ENCODE measurements at places on chromosomes 2 and 18.

- DNase-seq: no peak
Observed at GRCh38 chr2:64598226-64598625, 55.5 kb downstream of the SERTAD2 start.

DNA sequence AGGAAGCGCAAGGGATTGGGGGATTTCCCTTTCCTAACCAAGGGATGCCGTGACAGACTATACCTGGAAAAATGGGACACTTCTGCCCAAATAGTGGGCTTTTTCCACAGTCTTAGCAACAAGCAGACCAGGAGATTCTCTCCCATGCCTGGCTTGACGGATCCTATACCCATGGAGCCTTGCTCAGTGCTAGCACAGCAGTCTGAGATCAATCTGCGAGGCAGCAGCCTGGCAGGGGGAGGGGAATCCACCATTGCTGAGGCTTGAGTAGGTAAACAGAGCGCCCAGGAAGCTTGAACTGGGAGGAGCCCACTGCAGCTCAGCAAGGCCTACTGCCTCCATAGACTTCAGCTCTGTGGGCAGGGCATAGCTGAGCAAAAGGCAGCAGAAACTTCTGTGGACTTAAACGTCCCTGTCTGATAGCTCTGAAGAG, 3.2 kb upstream of the PUS10 start:
- no peak for DNase-seq

GRCh38 chr2:226746196-226746800, 53.3 kb downstream of the IRS1 start:
- DNase-seq: no peak

- no peak for DNase-seq
Observed at GRCh38 chr18:48629730-48630324, 91.0 kb downstream of the CTIF start.

DNA sequence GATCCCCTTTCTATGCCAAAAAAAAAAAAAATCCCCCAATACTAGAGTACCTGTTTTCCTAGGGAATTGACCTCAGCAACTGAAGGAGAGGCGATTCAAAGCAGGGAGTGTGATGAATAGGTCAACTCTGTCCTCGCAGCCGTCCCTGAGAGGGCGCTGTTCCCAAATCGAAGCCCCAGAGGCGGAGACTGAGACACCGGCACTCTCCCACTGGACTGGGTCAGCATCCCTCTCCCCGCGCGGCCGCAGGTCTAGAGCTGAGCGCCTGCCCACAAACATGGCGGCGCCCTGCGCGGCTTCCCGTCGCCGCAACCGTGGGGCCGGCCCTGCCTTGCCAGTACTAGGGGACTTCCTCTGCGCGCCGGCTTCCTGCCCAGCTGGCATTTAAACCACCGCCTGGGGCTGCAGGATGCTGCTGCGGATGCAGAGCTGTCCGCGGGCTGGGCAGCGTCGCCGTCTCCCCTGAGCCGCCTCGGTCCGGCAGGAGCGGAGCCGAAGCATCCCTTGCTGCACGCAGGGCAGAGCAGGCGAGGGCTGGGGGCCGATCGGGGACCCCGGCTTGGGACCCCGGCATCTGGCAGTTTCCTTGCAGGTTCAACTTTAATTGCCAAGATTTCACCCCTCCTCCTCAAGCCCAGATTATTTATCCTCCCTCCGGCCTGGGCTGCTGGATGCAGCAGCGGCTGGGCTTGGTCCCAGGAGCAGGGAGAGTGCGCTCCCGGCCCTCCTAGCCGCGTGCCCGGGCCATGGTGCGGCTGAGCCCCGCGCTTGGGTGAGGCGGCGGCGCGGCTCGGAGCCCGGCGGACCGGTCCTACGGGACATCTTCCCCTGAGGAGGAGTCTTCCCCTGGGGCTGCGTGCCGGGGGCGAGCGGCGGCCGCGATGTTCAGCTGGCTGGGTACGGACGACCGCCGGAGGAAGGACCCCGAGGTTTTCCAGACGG, at the start of gene EHD3:
EHD3 (plus strand) TSS at position 412 of the 942 bp plus-strand sequence; CDS start at position 882, 470 bp downstream.
- peak; percentile 93 for DNase-seq

- no peak for DNase-seq
Observed at GRCh38 chr2:18119883-18120282, 241.4 kb downstream of the KCNS3 start.

- no peak for DNase-seq
Observed at GRCh38 chr2:1582891-1583341, 161.4 kb downstream of the PXDN start.

GRCh38 chr2:117411983-117412382, 402.5 kb upstream of the DDX18 start:
- no peak for DNase-seq

- no peak for DNase-seq
Observed at GRCh38 chr2:86703704-86704361, 16.3 kb upstream of the RMND5A start.

DNA sequence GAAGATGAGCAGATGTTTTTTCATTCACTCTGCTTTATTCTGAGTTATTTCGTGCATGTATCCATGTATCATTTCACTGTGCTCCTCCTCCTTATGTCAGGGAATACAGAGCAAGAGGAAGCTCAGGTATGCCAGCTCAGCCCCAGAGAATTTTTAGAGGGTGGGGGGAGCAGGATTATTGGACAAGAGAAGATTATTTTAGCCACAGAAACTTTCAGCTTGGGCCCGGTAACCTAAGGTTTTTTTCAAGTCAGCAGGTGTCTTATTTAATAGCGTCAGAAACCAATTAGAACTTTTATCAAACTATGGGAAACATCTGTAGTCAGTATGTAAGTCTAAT, 232.9 kb upstream of the SIX3 start:
- no peak for DNase-seq

GRCh38 chr2:241148891-241149674, at the start of gene PASK:
Gene PASK, minus strand, starts transcription at chr2:241149472. Its CDS starts 6,440 bp downstream, at chr2:241143032.
- DNase-seq: peak; percentile 96

GRCh38 chr2:111054791-111055691, 65.7 kb upstream of the BCL2L11 start:
- no peak for DNase-seq

GRCh38 chr2:41722668-41723369, 325.0 kb upstream of the PKDCC start:
- no peak for DNase-seq

- peak; percentile 56 for DNase-seq
Observed at GRCh38 chr2:100291152-100291970, 30.9 kb downstream of the LONRF2 start.

- DNase-seq: no peak
Observed at GRCh38 chr2:101737478-101738255, 40.2 kb downstream of the MAP4K4 start.

DNA sequence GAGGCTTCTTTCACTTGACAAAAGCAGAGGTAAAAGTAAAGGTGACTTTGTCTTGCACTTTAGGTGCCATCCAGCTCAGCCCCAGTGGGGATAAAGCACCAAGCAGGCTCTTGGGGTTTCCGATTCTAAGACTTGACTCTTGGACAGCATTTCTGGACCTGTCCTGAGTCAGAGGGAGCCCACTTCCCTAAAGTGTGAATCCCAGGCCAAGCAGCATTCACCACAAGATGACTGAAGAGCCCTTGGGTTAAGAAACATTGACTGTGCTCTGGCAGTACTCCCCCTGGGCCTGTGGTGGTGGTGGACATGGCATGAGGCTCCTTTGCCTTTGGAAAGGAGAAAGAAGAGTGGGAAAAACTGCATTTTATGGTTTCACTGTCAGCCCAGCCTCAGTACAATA, 638.0 kb upstream of the VRK2 start:
- DNase-seq: peak; percentile 71

- DNase-seq: peak; percentile 92
Observed at GRCh38 chr2:144703852-144704708, 184.2 kb upstream of the ZEB2 start.

- no peak for DNase-seq
Observed at GRCh38 chr2:107393516-107393915, 433.2 kb upstream of the RGPD4 start.

DNA sequence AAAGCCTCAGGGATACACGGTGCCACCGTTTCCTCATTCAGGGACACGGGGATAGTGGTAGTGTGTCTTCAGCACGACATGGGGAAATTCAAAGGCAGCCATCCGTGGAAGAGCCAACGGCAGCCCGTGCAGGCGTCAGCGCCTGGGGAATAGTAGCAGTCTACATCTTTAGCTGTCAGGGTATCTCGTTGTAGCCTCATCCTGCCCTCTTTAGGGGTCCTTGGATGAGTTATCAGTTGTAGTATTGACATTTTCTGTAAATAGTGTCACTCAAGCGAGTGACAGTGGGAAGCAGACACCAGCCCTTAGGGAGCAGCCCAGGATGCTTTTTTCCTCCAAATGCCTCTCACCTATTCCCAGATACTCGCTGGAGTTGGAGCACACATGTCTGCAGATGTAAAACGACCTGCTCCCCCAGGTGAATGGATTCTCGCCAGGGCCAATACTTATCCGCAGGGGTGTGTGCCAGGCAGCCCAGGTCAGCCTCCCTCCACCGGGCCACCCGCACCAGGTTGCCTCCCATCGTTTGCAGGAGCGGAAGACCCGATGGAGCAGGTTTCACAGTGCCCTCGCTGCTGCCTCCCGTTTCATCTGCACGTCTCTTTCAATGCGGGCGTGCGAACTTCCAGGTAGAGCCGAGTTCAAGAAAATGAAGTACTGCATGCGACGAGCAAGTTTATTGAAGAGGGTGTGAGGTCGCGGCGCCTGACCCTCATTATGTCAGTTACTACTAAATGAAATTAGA, 41.0 kb downstream of the AGAP1 start:
- DNase-seq: no peak

- peak; percentile 72 for DNase-seq
Observed at GRCh38 chr2:119659601-119660342, 19.2 kb upstream of the TMEM177 start.

DNA sequence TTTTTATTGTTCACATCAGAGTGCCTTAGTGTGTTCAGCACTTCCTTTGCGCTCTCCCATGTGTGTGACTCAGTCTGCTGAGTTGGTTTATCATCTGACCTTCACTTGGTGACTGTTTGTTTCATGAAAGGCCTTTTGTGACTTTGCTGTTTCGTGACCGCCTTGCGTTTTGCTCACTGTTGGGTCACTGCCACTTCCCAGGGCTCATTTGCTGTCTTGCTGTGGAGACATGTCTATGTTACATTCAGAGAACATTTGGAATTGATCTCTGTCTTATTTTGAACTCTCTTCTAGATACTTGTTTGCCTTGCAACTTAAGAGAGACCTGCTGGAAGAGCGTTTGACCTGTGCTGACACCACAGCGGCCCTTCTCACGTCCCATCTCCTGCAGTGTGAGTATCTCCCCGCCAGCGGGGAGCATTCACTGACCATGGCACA, 54.7 kb downstream of the FARP2 start:
- DNase-seq: no peak

- peak; percentile 7 for DNase-seq
Observed at GRCh38 chr2:159091976-159092375, 123.5 kb downstream of the TANC1 start.

GRCh38 chr2:163373496-163373895, 362.3 kb downstream of the FIGN start:
- peak; percentile 60 for DNase-seq

DNA sequence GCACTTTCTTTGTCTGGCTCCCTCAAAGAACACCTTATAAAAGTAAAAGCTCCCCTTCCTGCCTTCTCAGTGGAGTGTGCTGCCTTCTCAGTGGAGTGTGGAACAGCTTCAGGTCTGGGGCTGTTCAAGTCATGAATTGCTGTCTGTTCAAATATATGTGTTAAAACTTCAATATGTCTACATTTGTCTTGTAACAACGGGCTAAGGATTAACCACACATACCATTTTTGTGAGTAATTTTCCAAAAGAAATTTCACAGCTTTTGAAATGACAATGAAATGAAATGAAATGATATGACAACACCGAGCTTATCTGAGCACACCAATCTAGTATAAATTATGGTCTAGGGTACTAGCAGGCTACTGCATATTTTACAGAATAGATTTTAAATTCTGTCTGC, 42.9 kb downstream of the CABYR start:
- no peak for DNase-seq

- DNase-seq: no peak
Observed at GRCh38 chr18:58488041-58488440, 140.8 kb downstream of the ALPK2 start.

DNA sequence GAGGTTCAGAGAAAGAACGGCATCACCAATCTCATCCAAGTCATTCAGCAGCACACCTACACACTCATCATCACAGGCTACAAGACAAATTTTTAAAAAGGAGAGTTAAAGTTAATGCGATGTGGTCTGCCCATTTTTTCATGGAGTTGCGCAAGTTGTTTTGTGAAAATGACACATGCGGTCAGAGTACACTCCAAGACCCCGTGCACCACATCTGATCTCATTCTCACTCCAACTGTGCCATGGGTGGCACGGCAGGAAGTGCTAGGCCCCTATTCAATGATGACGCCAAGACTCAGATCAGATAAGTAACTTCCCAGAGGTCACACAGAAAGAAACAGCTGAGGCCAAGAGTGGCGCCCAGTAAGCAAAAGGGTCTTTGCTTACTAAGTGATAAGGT, 119.8 kb downstream of the LAMA1 start:
- DNase-seq: no peak

- no peak for DNase-seq
Observed at GRCh38 chr2:66830881-66831280, 396.0 kb downstream of the MEIS1 start.

DNA sequence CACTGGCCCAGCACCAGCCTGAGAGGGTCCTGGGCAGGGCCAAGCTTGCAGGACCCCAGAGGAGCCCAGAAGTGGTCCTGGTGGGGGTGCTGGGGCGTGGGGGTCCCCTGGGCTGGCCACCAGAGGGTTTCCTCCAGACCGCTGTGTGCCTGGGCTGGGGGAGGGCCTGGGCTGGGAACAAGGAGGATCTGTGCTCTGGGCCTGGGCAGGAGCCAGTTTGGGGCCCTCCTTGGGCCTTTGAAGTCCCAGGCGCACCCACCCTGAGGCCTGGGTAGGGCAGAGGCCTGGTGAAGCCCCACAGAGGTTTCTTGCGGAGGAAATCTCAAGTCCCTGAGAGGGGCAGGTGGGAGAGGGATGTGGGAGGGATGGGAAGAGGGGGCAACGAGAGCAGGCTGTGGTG, 63.4 kb upstream of the GPC1 start:
- no peak for DNase-seq

DNA sequence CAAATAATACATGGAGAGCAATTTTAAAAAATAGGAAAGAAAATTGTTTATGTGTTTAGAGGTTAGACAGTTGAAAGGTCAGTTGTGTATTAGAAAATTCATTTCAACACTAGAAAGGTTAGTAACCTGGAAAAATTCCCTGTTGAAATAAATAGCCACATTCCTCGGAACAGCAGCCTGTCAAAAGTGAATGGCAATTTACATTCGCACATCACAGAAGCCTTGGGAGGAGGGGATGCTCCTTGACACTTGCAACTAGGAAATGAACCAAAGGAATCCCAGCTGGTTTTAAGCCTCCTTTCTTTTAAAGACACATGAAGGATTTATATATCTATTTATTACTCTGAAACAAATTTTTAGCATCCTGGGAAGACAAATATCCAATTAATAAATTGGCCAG, 653.5 kb upstream of the LRRTM4 start:
- no peak for DNase-seq

- no peak for DNase-seq
Observed at GRCh38 chr2:108986916-108987510, 2.0 kb downstream of the EDAR start.
